NCI-H510A (cell line): ENCODE measurements at places on chromosomes 7 and 10.
A peak's percentile ranks its signal among the peaks of the same experiment; 100 is the strongest.

DNA sequence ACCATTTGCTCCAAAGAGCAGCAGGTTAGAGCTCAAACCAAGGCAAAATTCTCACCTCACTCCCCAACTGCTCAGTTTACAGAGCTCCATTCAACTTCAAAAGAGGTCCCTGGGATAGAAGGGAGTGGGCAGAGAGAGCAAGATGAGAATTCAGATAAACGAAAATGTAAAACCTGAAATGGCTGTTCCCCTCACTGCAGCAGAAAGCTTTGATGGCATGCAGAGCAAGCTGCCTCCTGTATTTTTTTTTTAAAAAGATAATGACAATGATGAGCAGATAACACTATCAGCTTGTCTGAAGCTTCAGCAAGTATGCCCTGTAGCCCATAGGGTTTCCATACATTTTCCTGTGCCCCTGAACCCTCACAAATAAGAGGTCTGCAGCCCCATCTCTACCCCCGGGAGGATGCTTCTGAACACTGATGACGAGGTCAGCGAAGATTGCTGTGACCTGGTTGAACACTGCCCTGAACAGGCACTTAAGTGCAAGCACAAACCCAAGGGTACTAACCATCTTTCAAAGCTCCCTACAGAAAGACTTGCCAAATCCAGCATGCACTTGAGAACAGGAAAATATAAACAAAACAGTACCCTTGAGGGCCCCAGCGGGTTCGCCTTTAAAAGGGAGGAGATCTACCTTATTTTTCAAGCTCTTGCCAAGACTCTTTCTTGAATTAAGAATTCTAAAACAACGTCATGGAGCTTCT is 81.3 kb downstream of the GLI3 start:
- DNase-seq, result no peak

DNA sequence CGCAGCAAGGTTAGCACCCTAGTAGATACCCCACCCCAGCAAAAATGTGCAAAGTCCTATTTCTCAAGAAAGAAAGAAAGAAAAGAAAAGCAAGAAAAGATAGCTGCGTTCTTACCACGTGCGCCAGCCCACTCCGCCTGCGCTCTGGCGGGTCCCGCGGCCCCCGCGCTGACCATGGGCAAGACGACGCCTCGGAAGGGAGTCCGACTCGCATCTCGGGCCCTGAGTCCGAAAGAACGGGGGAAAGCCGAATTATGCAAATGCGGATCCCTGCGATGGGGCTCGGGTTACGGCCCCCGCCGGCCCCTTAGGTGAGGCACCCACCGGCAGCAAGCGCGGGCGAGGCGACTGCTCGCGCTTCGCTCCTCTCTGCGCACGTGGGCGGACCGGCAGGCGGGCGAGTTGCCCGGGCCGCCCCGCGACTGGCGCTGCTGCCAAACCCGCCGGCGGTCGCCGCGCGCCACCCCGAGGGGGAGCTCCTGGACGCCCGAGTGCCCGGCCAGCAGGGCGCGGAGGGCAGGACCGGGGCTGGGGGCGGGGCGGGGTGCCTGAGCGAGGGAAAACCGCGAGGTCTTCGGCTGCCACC is 2.4 kb upstream of the EGR2 start:
- DNase-seq, result no peak

GRCh38 chr10:112605063-112605462 is 158.0 kb downstream of the VTI1A start:
- DNase-seq, result no peak

DNA sequence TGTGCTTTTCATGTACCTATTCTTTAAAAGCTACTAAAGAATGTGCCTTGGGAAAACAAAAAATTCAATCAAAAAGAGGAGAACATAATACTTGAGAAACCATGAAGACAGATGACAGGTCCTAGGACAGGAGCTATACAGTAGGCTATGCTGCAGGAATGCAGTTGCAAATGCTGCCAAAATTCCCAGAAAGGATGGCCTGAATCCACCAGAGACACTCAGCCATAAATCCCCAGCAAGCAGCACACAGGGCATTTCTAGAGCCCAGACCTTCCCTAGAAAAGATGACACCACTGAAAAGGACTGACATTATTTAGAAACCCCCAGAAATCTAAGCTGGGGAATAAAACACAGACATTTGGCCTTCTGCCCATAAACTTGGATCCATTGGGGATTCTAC is 237.3 kb downstream of the C7orf25 start:
- DNase-seq, result no peak

DNA sequence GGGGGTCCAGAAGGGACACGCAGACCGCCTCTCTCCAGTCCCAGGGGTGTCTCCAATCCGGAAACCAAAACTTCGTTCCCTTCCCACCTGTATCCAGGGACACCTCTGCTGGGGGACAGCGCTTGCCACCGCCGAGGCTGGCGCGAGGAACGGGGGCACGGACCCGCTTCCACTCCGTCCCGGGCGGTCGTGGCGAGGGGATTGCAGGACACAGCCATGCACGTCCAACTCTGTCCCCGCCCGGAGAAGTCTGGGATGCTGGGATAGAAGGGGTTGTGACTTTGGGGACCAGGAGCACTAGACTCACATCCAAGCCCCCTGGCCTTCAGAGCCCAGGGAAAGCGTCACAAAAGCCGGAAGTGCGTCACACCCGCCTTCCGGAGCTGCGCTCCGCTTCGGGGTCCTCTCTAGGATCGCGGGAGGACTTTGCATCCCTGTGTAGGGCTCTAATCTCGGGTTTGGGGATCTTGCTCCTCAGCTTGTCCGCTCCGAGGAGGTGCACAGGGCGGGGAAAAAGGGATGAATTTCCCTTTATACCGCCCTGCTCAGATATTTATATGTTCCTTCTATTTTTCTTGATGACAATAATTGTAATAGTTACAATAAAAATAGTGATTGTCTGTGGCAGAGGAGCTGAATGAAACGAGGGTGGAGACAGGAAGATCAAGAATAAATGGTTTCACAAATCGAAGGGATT is at the start of gene FAM200A:
Gene FAM200A, minus strand, starts transcription at position 348 of the 697 bp plus-strand sequence. CDS start 3,707 bp downstream, outside the sequence.
- DNase-seq, result peak; percentile 67

- DNase-seq, result no peak
Measured at GRCh38 chr7:134778941-134779740, at the start of gene CALD1. Gene CALD1, plus strand, starts transcription at chr7:134779634. Its CDS starts 88,100 bp downstream, at chr7:134867734.

- no peak for DNase-seq
Measured at GRCh38 chr10:118342638-118343020, 505 bp upstream of the FAM204A start.
